Sciatic nerve (tissue), 2 donors: ENCODE measurements at places on chromosomes 5 and 9.

- DNase-seq: no peak
Observed at GRCh38 chr5:82418608-82418950, 140.4 kb upstream of the RPS23 start.

DNA sequence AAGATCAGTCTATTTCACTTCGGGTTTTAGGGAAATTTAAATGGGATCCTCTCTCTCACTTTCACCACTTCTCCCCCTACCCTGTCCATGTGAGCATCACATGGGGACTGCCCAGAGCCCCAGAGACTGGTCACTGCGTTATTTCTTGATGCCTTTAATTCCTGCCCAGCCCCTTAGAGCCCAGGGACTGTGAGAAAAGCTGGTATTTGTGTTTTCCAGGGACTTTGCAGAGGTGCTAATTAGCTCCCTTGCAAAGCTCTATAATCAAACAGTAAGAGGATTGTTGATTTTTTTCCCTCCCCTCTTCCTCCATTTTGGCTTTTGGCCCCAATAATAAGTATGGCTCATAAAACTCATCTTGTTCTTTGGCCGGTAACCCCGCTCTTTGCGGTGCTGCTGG lies 35.6 kb downstream of the NTRK2 start:
- DNase-seq: no peak

- no peak for DNase-seq
Observed at GRCh38 chr5:100493996-100494395, 41.2 kb upstream of the FAM174A start.

GRCh38 chr5:52961274-52961681 lies 27.9 kb upstream of the ITGA2 start:
- DNase-seq: no peak

DNA sequence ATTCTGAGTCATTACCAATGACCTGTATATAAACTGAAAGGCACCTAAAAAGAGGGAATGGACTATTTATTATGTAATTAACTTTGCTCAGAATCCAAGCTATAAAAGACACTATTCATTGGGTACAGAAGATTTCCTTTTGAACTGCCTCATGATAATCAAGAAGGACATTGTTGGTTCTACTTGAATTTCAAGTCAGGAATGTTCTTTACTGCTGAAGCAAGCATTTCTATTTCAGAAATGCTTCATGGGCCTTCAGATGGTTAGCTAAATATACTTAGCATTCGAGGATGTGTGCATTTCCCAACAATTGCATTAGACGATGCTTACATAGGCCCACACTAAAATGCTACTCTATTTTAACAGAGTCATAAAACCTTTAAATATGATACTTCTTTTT lies 658.2 kb upstream of the DMAC1 start:
- DNase-seq: no peak
